ENCODE measurements at places on chromosomes 2 and 18.

DNA sequence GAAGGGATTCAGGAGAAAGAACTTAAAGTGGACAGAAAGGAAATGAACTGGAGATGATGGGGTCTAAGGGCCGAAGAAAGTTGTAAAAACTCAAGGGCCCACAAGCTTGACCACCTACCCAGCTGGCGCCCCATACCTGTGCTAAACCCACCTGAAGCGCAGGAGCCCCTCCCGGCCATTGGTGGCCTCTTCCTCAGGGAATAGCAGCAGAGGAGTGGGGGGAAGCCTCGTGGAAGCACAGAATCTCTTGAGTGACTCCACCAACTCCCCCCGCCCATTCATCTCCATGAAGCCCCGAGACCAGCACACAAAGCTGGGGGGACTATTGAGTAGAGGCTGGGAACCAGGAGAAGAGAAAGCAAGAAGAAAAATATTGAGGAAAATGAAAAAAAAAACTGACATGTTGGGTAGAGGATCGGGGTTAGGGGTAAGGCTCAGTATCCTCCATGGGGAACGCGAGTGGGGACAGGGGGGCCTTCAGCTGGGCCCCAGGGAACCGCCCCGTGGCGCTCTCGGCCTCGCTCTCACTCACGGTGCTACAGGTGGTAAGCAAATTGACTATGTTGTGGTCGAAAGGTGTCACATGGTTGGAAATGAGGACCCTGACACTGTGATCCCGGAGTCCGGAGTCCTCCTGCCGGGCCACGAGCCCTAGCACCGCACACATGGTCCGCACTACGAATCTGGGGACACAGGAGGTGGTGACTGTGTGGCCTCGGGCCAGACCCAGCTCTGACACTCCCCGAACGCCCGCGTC is 728 bp downstream of the AUP1 start:
- no peak for DNase-seq

- no peak for DNase-seq
Measured at GRCh38 chr2:59084326-59084725, 843.2 kb upstream of the FANCL start.

- no peak for DNase-seq
Measured at GRCh38 chr2:107622741-107623310, 203.9 kb upstream of the RGPD4 start.

DNA sequence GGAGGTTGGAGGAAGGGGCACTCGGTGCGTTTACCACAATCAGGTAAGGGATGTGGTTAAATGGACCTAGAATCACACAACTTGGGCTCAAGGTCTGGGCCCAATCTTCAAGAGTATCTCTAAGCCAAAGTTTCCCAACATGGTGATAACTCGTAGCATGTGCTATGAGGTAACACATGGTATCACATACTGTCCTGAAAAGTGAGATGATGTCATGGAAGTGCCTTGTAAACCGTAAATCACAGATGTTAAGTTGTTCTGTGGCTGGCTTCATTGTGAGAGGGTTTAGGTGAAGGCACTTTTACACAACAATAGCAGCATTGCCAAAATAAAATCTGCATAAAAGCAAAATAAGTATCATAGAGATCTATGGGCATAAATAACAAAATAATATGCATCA is 551.8 kb downstream of the PLCL1 start:
- DNase-seq = no peak

- DNase-seq = no peak
Measured at GRCh38 chr2:102603904-102604303, 15.4 kb upstream of the SLC9A2 start.

GRCh38 chr2:20584399-20585358 is 66.2 kb downstream of the HS1BP3 start:
- DNase-seq = no peak

DNA sequence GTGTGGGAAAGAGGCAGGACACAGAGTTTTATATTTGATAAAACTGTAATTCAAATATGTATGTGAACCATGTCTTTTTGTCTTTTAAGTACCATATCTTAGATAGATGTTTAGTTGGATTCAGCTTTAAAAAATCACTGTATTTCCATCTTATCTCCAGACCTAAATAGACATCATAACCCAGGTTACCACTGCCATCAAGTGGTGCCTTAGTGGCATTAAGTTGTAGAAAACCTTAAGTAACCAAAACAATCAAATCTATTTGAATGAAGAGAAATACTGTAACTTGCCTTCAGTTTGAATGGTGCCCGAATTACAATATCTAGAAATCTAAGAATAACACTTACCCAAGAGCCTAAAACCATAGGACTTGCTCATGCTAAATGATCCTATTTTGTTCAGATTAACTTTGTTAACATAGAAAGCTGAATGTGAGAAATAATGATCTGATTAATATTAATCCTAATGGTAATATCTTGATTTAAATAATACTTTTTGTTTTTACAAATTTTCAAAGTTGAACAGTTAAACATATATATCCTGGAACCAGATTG is 92.5 kb upstream of the MAP2 start:
- DNase-seq = no peak

GRCh38 chr18:43830947-43831346 is 553.7 kb upstream of the SYT4 start:
- DNase-seq = no peak

DNA sequence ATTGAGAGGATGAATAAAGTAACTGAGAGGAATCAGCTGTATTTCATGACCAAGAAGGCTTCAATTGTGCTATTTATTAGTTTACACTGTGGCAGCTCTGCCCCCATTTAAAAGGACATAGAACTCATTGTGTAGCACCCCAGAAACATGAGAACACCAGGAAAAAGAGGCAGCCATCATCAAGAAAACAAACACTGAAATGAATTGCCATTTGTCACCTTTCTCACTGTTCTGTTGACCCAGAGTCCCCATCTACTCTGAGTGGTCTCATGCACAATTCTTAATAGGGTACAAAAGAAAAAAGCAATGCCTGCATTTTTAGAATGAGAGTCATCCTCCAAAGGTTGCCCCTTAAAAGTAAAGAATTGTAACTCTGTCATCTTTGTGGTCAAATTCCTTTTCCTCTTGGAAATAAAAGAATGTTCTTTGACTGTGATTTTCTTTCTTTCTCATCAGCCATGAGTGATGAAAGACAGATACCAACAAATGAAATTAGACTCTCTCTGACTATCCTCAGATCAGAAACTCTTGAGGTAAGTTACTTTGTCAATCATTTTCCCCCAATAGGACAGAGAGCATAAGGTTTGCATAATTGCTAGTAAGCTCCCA is 1941.9 kb upstream of the PIK3C3 start:
- DNase-seq = no peak

- DNase-seq = no peak
Measured at GRCh38 chr2:107745100-107745499, 81.6 kb upstream of the RGPD4 start.

DNA sequence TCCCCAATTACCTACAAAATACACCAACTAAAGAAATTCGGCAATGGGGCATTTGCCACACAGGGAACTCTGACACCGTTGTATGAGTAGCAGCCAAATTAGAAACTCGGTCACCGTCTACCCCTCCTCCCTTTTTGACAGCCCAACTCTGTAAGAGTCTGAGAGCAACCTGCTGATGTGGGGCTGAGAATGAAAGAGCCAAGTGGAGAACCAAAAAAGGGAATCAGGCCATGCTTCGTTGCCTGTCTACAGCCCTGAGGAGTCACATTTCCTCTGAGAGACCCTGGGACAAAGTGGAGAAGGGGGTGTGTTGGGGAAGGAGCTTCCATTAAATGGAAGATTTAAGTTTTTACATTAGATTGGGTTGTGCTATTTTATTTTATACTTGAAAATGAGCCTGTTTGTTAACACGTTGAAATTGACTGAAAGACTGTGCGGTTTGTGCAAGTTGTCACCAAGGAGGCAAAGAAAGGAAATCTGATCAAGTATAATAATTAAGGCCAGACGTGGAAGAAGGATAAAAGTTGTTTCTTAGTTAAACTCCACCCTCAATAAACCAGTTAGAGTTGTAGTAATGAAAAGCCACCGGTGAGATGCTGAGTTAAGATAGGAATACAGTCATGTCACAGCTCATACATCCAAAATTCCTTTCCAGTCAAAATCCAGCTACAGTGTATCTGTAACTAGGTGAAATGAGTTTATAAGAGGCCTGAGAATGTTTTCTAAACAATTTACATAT is 131.7 kb upstream of the CREB1 start:
- DNase-seq = no peak

DNA sequence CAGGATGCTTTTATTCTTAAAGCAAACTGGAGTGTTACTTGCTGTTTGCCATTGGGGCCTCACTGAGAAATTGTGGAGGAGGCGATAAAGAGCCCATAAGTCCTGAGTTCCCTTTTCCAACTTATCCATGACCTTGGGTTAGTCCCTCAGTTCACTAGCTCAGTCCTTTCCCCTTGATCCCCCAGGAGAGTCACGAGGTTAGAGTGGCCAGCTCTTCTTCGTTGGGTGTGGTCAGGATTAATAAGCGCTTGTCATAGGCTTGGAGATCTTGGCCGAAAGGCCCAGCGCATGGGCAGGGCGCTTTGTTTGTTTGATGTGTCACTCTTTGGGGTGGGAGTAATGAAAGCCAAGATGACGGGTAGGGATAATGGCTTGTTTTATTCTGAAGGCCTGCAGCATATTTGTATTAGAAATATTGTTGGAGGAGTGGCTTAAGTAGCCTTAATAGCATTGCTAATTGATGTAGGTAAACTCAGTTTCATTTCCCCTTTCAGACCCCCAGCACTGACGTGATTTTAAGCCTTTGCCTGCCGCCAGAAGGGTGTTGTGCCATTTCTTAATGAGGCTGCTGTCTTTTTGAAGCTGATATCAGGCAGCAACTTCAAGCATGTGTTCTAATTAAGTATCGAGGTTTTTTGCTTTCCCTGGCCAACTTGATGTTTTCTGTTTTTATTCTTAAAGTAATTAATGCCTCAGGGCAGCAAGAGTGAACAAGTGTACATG is 15.7 kb downstream of the GRHL1 start:
- DNase-seq = no peak

- no peak for DNase-seq
Measured at GRCh38 chr2:218964041-218964771, 4.7 kb downstream of the CDK5R2 start.

- DNase-seq = peak; percentile 57
Measured at GRCh38 chr2:48114256-48114655, 208.0 kb upstream of the FBXO11 start.

GRCh38 chr2:191001032-191001431 is 12.9 kb downstream of the STAT1 start:
- no peak for DNase-seq

- DNase-seq = no peak
Measured at GRCh38 chr2:156083763-156084493, 248.6 kb downstream of the NR4A2 start.

DNA sequence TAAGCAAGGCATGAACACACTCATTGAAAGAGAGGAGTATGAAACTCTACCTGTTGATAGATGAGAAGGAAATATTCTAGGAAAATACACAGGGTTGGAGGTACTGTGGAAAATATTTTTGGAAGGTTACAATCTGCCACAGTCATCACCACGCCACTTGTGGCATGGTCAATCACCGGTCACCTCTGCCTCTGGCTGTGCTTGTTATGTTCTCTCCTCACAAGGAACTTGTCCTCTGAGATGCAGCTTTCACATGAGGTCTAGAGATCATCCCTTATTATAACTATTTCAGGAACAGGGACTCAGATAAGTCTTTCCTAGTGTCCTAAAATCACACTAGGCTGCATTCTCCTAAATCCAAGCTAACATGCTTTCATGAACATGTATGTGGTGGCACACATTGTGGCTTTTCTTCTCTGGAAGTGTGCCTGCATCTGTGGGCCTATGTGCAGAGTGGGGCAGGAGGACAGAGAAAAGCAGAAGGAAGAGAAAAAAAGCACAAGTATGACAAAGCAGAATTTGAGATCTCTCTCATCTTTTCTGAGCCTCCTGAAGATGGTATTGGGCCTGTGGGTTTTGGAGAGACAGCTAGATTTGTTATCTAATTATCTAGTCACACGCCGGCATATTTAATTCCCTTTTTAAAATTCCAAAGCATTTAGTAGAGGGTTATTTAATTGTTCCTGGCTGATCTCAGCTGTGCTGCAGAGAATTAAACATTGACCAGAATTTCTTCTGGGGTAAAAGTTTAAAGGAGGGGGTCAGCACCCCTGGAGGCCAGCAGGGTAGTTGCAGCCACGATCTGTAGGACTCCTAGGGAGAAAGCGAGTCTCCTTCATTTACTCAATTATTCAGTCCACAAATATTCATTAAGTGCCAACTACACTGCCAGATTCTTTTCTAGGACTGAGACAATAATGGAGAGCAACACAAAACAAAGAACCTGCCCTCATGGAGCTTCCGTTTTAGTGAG is 294.6 kb downstream of the RDH14 start:
- no peak for DNase-seq

GRCh38 chr2:223908304-223908998 is 36.7 kb downstream of the WDFY1 start:
- DNase-seq = no peak

GRCh38 chr2:235447210-235447609 is 46.6 kb upstream of the AGAP1 start:
- DNase-seq = no peak

- DNase-seq = no peak
Measured at GRCh38 chr2:28620291-28620793, 124.5 kb downstream of the PLB1 start.

DNA sequence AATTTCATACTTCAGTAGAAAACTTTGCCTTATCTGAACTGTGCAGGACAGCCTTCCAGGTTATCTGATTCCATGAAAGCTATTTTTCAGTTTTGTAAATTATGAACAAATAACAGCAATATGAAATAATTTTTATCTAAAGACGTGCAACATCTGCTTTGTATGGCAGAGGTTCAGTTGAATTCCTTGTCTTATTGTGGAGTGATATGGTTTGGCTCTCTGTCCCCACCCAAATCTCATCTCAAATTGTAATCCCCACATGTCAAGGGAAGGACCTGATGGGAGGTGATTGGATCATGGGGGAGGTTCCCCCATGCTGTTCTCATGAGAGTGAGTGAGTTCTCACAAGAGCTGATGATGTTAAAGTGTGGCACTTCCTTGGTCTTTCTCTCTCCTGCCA is 18.1 kb upstream of the RPIA start:
- DNase-seq = no peak

DNA sequence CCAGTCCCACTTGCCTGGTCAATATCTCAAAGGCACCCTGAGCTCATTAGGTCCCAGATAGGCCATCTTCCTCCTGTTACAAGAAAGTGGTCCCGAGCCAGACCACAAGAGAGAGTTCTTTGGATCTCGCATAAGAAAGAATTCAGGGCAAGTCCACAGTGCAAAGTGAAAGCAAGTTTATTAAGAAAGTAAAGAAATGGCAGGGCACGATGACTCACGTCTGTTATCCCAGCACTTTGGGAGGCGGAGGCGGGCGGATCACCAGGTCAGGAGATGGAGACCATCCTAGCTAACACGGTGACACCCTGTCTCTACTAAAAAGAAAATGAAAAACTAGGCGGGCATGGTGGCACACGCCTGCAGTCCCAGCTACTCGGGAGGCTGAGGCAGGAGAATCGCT is 10.8 kb upstream of the SMAD7 start:
- no peak for DNase-seq

DNA sequence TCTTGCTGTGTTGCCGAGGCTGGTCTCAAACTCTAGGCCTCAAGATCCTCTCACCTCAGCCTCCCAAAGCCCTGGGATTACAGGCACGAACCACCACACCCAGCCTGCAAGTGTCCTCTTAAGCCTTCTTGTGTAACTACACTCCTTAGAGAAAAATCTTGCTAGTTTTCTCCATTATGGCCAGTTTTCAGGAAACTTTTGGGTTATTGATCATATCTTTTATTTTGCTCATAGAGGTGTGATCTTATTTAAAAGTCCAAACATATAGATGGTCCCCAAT is 2.4 kb downstream of the SOCS6 start:
- DNase-seq = no peak

Measured in stimulated activated CD4-positive, alpha-beta T cell treated with anti-CD3 and anti-CD28 coated beads, Interleukin-2, amount 100 ng/mL, for 24 hours (primary cell).